ENCODE measurements at places on chromosomes 5 and 9.

- no peak for DNase-seq
These were observed 194.0 kb downstream of the RFX3 start for GRCh38 chr9:3331801-3332200.

DNA sequence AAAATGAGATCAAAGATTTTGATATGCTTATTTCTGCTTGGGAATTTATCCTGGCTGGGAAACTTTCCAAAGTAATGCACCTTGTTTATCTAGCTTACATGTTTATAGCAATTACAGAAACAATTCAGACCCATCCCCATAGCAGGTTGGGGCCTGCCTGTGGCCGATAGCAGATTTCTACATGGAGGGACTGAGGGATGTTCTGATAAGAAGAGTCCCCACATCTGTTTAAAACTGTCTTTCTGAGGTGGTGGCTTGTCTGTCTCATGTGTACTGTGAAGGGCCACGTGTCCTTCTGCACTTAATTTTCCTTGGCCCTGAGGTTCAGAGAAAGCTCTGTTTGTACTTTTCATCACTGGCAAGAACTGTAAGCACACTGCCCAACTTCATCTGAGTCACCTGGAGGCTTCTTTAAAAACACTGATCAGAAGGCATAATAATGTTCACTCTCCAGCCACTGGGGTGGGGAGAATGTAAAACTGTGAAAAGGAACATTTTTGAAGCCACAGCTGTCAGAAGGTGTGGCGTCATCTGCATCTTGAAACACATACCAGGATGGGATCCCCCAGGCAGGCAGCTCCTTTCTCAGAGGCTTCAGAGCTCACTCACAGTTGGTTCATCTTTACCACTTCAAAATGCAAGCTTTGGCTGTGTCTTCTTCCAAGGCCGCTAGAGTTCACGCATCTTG, 80.3 kb downstream of the MAP1B start:
- DNase-seq: no peak

GRCh38 chr5:60372786-60373185, 327.2 kb downstream of the DEPDC1B start:
- no peak for DNase-seq

- no peak for DNase-seq
These were observed 81.5 kb downstream of the FAM114A2 start for GRCh38 chr5:153957205-153957604.

DNA sequence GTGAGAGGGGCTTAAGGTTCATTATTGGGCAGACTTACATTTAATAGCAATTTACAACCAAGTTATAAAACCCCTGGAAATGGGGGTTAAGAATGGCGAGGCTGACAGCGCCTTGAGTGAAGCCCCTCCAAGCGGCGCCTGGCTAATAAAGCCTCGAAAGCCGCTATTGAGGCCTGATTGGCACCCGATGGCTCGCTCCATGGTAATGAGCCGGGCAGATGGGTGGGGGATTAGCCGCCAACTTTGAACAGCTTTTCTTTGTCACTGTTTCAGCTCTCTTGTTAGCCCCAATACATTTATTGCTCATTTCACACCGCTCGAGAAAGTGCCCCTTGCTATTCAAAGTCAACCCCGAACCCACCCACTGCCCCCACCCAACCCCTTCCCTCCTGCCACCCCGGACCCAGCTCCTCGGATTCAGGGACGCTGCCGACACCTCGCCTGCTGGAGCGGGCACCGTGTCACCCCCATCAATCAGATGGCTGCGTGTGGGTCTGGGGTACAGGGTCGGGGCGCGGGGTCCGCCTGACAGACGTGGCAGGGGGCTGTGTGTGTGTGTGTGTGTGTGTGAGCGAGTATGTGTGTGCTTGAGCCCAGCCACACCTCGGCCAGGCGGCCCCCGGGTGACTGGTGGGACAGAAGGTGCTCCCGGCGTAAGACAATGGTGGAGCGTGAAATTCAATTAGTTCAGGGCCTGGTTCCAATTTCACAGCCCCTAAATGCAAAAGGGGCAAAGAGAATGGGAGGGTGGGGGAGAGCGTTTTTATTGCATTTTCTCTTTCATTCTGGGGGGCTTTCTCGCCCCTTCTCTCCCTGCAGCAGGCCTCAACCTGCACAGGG, 34.2 kb downstream of the ASS1 start:
- no peak for DNase-seq

GRCh38 chr9:128714586-128715435, 9.1 kb downstream of the ZDHHC12 start:
- DNase-seq: no peak

GRCh38 chr5:173245319-173246134, 10.5 kb upstream of the NKX2-5 start:
- DNase-seq: no peak

DNA sequence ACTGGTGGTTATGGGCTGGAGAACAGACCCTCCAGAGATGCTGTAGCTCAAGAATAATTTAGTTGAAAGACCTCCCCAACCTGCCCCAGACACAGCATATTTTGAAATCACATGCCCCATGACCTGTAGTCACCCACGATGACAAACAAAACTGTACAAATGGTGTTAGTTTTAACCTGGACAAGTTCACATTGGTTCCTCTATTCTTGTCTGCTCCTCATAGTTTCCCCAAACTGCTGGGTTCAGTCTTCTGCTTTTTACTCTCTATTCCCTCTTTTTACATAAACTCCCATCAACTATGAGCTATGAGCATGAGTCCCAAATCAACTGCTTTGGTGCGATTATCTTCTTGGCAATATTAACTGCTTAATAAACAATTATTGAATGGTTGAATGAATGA, 365.3 kb upstream of the CLINT1 start:
- DNase-seq: no peak

GRCh38 chr5:65903581-65903980, 22.8 kb upstream of the ERBIN start:
- DNase-seq: no peak

GRCh38 chr9:88776717-88777497, 214.4 kb upstream of the S1PR3 start:
- DNase-seq: no peak

GRCh38 chr5:35203403-35203802, 26.9 kb downstream of the PRLR start:
- no peak for DNase-seq

Measured in natural killer cell treated with Interleukin-12 subunit alpha and Interleukin-12 subunit beta and Interleukin-15 and Interleukin-18, amount 100 ng/mL, for 72 hours (primary cell).